ENCODE measurements at places on chromosomes 2 and 18.
A peak's percentile ranks its signal among the peaks of the same experiment; 100 is the strongest.

GRCh38 chr2:40915651-40916050 lies 463.8 kb upstream of the SLC8A1 start:
- no peak for DNase-seq

GRCh38 chr2:114800371-114800770 lies 357.9 kb downstream of the DPP10 start:
- DNase-seq, result no peak

DNA sequence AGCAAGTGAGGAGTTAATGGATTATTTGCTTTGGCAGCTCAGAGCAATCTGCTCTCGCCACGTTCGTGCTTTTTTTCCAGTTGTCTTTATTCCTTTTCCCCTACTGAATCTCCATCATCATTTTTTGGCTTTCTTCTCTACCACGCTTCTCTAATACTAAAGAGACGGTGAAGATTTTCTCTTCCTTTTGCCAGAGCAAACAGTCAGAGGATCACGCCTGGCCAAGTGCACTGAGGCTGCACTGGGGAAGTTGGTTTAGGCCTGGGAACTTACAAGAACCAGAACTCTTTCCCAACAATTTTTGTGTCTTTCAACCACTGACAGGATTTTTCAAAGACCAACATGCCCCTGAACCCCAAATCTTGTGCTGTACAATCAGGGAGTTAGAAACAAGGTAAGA lies 172.3 kb downstream of the PID1 start:
- no peak for DNase-seq

DNA sequence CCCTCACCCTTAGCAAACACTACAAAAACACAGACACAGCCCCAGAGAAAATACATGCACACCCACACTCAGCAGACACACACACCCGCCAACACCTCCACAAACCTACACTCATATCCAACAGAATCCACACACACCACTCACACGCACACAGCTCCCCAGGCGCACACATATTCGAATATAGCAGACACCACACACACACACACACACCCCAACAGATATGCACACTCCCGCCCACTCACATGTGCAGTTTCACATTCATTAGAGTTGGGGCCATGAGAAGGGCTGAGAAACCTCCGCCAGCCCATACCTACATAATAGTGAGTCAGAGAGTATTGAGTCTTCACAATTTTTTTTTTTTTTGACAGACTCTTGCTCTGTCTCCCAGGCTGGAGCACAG lies 29.4 kb upstream of the NOTO start:
- DNase-seq, result no peak

- no peak for DNase-seq
These were observed 97.5 kb downstream of the TFCP2L1 start for GRCh38 chr2:121187351-121187981.

- no peak for DNase-seq
These were observed 60.0 kb downstream of the TMEM131 start for GRCh38 chr2:97935719-97936161.

DNA sequence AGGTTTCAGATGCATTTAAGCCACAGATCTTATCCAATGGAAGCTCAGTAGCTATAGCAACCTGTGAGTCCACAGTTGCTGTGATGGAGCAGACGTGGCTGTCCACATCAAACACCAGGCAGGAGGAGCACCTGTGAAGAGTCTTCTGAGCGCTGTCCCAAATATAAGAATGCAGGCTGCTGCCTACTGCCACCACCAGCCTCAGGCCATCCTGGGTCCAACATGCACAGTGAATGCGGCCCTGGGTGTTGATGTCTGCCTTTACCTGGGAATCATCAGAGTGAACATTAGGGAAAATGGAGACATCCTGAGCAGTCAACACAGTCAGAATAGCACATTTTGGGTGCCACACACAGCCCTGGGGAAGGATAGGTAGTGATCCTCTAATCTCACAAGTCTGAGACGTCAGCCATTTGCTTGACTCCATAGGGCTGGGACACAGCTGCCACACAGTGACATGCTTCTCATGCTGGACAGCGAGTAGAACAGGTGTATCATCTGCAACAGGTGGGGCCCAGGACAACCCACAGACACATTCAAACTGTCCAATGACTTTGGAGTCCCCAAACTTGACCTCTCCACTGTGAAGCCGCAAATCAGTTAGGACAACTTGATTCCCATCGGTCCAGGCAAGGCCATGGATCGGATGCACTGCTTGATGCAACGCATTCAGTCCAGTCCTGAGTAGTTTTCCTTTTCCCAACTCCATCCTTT lies 8.2 kb downstream of the WDCP start:
- no peak for DNase-seq

DNA sequence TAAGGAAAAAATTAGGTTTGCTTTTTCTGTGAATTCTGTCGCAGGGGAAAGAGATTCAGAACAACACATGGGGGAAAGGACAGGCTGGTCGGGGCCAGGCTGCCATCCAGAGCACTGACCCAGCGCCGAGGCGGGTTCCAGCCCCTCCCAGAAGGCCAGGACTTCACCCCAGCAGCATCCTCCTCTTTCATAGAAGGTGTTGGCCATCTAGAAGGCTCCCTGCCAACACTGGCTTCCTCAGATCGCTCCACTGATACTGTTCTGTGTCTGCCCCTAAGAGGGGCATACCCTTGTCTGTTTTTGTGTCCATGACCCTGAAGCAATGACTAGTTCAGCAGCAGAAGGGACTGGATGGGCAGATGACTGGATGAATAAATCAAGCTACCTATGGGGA lies 144.5 kb downstream of the HDAC4 start:
- DNase-seq, result no peak

GRCh38 chr2:207048416-207048815 lies 109.1 kb downstream of the CPO start:
- DNase-seq, result no peak

DNA sequence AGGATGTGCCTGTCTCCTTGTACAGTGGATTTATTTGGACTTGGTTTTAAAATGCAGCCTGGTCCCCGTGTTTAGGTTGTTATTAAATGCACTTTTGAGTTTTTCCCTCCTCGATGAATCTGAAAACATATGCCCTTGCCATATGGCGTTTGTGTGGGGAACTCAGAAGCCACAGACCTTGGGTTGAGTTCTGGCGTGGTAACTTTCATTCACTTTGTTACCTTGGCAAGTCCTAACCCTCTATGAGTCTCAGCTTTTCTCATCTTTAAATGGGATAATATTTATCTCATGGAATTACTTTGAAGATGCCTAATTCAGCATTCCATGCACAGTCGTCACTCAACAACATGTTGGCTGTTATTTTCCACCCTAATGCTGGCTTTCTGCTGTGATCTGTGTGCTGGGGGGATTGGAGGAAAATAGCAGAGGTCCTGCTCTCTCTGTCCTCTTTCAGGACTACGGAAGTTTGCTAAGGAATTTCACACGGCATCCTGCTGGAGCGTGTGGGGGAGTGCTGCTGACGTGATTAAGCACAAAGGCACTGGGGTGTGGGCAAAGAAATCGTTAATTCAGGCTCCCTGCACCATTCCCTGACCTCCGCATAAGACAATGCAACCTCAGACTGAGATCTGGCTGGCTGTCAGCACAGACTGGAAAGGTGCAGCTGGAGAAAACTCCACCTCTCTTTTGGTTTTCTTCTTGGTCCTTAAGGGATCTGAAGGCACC lies 61.7 kb downstream of the LDLRAD4 start:
- no peak for DNase-seq

DNA sequence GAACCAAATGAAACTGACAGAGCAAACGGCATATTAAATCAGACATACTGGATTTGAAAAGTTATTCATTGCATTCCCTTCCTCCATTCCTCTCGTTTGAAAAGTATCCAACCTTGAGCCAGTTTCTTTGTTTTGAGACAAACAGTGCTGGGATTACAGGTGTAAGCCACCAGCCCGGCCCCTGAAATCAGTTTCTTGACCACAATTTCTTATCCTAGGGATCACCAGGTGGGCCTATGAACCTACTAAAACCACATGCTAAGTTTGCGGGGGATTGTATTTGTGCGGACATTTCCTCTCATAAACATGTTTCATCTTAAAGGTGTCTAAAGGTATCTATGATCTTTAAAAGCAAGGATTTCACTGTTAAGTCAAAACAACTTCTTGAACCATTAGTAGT lies 11.6 kb downstream of the PTPN2 start:
- DNase-seq, result no peak

- no peak for DNase-seq
These were observed 36.5 kb upstream of the DLX1 start for GRCh38 chr2:172048508-172049503.

DNA sequence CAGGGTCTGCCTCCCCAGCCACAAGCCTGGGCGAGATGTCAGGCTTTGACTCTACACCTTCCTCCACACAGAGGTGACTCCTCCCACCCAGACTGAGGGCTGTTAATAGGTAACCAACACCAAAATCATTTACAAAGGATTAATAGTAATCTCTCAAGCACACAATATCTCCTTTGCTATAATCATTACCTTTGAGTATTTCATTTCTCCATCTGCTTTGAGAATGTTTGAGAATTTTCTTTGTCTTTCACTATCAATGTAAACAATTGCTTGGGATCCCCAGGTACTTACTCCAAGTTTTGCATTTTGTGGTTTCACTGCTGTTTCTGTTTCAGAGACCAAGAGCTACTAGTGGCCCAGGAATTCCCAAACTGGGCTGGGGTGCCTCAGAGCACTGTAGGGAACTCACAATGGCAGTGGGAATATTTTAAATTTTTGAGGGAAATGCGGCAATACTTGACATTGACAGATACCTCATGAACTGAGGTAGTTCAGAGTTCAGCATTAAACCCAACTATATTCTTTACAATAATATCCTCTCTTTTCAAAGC lies 166.4 kb upstream of the MGAT5 start:
- peak; percentile 52 for DNase-seq

- DNase-seq, result no peak
These were observed 252.4 kb downstream of the RNF144A start for GRCh38 chr2:7169593-7169992.

DNA sequence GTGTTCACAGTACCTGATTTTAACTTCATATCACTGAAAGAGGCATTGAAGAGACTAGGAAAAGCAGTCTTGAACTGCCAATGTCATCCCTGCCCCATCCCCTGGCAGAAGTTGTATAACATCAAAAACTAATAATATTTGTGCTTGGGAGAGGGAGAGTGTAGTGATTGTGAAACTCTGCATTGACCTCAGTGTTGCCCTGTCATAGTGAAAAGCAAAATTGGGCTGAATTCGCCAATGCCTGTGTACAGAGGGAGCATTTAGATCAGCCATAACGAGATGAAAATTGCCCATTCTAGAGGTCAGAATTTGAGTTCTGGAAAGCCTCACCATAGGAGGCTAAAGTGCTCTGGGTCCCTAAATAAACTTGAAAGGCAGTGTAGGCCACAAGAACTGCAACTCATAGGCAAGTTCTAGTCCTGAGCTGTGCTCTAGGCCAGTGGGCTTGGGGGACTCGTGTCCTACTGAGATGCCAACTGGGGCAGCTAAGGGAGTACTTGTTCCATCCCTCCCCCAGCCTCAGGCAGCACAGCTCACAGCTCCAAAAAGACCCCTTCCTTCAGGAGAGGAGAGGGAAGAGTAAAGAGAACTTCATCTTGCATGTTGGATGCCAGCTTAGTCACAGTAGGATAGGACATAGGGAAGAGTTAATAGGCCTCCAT lies 855.6 kb downstream of the TSN start:
- no peak for DNase-seq

DNA sequence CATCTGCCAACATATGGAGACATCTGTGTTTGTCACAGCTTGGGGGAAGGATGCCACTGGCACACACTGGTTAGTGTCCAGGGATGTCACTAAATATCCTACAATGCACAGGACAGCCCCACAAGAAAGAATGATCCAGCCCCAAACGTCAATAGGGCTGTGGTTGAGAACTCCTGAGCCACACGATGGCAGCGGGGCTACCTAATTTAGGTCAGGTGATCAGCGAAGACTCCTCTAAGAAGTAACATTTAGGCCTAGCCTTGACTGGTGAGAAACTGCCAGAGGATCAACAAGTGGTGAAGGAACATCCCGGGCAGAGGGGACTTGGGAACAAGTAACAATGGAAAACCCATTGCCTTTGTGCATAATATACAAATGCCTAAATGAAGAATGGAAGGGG lies 5.0 kb upstream of the TGIF1 start:
- DNase-seq, result no peak

GRCh38 chr2:51723691-51724090 lies 691.8 kb upstream of the NRXN1 start:
- DNase-seq, result no peak

GRCh38 chr2:65057391-65058052 lies 1.3 kb downstream of the CEP68 start:
- no peak for DNase-seq

GRCh38 chr2:49794396-49794795 lies 640.1 kb upstream of the FSHR start:
- no peak for DNase-seq

GRCh38 chr18:14943486-14943885 lies 195.5 kb downstream of the ANKRD30B start:
- DNase-seq, result no peak

- DNase-seq, result no peak
These were observed 401.6 kb downstream of the CLIP4 start for GRCh38 chr2:29516767-29517166.

- no peak for DNase-seq
These were observed 166.2 kb upstream of the MAP3K20 start for GRCh38 chr2:172909454-172909853.

DNA sequence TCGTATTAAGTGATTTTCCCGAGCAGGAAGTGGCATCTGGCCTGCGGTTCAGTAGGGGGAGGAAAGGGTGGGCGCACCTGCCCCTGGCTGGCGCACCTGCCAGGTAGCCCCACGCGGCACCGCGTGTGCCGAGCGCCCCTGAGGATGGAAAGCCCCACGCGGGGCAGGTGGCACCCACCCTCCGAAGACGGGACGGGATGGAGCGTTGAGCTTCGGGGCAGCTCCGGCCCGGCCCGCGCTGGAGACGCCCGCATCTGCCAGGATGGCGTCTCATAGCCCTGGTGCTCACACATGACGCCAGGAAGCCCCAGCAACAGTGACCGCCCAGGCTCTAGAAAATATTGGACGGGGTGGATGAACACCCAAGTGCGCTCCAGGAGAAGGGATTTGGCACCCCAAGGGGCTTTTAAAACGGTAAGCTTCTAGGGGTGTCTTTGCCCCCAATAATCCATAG lies 2.5 kb upstream of the NFATC1 start:
- no peak for DNase-seq

DNA sequence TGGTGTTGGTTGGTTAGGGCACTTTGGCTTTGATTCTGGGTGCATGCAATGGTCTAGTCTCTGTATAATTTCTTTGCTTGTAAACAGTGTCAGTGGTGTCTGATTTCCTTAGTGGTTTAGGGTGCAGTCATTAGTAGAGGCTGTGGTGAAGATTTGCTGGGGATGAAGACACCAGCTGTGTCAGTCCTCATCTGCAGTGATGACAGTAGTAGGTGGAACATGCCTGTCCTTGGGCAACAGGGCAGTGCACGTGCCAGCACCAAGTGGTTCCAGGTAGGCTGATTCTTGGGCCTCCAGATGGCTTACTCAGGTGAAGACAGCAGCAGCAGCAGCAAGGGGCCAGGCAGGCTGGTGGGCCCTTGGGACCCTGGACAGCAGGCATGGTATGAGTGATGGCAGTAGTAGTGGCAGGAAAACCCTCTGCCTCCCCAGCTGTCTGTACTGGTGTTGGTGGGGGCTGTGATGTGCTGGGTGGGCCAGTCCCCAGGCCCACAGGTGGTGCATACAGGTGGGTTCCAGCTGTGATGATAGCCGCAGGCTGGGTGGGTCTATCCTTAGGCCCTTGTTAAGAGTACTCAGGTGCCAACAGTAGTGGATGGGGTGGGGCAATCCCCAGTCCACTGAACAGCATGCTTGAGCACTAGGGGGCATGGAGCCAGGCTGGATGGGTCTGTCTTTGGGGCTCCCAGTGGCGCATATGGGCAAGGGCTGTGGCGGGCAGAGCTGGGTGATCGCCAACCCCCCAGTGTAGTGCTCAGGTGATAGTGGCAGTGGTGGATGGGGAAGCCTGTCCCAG lies 140.7 kb upstream of the THUMPD2 start:
- DNase-seq, result no peak

GRCh38 chr2:193518041-193518817 lies 1323.5 kb upstream of the TMEFF2 start:
- DNase-seq, result no peak

Measured in GM18507 (cell line).